Mesenteric fat pad (tissue), 1 donor: ENCODE measurements at places on chromosomes 13 and 19.

DNA sequence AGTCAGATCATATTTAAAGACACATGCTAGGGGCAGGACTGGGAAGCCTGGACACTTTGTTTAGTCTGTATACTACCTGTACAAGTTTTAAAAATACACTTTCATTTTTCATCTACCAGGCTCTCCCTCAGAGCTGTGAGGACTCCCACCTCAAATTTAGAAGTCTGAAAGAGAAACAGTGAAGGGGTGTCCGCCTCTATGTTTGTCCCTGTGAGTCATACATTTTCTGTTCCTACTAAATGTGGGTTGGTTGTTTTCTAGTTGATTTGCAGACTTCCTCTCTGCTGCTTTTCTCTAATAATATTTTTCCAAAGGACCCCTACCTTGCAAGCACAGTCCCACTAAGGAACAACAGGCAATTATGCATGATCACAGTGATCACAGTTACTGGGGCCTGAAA lies 110.5 kb downstream of the ENOX1 start:
- DNase-seq, result no peak

DNA sequence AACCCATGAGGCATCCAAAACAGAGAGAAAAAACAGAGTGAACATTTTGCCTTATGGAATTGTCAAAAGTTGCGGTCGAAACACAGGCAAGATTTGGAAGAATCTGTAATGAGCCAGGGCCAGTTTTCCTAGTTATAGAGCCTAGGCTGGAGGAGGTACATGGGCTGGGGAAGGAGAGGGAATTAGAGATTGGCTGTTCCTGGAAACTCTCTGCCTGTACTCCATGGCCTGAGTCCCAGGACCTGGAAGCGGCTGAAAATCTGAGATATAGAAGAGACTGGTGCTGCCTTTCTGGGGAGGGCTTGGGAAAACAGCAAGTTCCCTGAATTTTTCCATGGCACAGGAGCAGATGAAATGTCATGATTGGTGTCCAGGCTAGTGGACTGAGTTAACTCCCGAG lies 122.8 kb upstream of the KLF12 start:
- DNase-seq, result no peak

- DNase-seq, result no peak
These were observed 17.1 kb downstream of the ARL11 start for GRCh38 chr13:49645451-49645850.

GRCh38 chr13:21402586-21403307 lies 56.4 kb downstream of the ZDHHC20 start:
- no peak for DNase-seq

DNA sequence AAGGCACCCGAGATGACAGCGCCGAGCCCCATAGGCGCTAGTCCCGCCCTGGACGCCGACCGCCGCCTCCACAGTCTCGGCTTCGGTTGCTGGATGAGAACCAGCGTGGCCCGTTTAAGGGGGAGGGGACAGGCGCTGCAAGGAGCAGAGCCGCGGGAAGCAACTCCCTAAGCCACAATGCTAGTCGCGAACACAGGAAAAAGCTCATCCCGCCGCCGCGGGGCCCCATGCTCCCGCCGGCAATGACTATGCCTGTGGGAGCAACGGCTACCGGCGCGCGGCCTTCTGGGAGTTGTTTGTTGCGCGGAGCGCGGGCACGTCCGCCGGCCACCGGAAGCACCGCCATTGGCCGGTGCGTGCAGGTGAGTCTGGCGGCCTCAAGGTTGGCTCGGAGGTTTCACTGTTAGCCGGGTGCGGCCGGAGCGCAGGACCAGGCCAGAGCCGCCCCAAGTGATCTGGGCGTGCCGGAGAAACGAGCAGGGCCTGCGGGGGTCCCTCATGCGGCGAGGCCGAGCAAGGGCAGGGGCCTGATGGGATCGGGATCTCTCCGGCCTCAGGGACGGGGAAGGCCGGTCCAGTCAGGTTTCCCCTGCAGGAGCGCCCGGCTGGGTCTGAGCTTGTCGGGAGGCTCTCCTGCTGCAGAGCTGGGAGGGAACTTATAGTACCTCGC lies at the start of gene ZNF544:
TSS of gene ZNF544 (plus strand) at position 330 of the 670 bp plus-strand sequence. CDS start 15,110 bp downstream, outside the sequence.
- peak; percentile 92 for DNase-seq

GRCh38 chr19:29795461-29796172 lies 16.2 kb upstream of the CCNE1 start:
- DNase-seq, result no peak

GRCh38 chr13:59424661-59425060 lies 739.1 kb downstream of the DIAPH3 start:
- DNase-seq, result no peak

- DNase-seq, result no peak
These were observed 56.3 kb upstream of the DIAPH3 start for GRCh38 chr13:60220072-60220471.

- DNase-seq, result no peak
These were observed 257.7 kb downstream of the SPRY2 start for GRCh38 chr13:80083081-80083852.

DNA sequence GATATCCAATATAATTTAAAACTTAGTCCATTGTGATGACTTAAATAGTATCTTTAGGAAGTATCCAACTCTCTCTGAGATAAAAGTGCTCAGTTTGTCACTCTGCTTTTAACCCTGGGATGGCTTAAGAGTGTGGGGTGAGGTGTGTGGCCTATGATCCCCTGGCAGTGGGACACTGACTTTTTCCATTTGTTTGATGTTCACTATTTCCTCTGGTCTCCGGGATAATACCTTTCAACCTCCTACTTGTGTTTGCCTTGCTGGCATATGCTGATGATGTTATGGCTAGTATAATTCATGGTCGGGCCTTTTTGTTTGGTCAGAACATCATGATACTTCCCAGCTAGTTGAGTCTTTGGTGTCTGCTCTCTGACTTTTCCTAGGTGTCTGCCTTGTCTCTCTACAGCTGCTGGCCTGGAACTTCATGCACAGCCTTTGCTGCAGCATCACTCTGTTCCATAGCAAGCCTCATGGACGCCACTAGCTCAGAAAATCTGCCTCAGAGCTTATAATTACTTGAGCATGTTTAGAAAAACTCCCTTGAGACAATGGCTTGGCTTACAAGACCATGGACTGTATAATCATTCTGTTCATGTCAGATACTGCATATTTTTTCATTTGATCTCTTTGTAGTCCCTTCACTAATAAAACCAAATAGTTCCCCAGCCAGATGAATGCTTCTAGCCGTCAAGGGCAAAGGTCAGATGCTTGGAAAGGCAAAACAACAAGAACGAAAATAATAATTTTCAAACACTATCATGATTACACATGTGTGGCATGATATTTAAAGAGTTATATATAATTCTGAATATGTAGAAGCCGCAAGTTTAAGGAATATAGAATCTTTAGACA lies 75.2 kb downstream of the WDFY2 start:
- DNase-seq, result no peak

GRCh38 chr13:112616586-112617362 lies 28.8 kb upstream of the TUBGCP3 start:
- DNase-seq, result peak; percentile 65

DNA sequence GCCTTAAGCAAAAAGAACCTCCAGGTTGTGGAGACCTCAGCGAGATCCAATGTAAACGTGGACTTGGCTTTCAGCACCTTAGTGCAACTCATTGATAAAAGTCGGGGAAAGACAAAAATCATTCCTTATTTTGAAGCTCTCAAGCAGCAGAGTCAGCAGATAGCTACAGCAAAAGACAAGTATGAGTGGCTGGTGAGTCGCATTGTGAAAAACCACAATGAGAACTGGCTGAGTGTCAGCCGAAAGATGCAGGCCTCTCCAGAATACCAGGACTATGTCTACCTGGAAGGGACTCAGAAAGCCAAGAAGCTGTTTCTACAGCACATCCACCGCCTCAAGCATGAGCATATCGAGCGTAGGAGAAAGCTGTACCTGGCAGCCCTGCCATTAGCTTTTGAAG lies 58.5 kb downstream of the ARHGAP35 start:
- no peak for DNase-seq

DNA sequence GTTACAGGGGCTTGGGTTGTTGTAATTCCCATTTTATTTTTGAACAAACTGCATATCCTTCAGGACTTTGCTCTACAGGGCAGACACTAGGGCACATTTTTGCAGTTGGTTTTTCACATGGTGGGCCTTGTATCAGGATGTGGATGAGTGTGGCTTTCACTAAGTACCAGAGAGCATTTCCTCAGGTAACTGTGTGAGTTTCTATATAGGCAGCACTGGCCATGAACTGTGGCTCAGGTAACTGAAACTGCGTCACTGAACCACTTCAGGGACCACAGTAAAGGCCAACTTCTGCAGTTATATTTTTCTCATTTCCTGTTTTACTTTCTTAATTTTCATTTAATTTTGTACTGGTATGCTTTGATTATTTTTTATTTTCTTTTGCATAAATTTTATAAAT lies 166.5 kb downstream of the ZNF486 start:
- no peak for DNase-seq

GRCh38 chr19:8682931-8683330 lies 15.7 kb downstream of the ACTL9 start:
- no peak for DNase-seq

GRCh38 chr19:17778968-17779929 lies 15.7 kb upstream of the B3GNT3 start:
- no peak for DNase-seq

GRCh38 chr19:40143612-40144011 lies 47.6 kb upstream of the MAP3K10 start:
- DNase-seq, result no peak

DNA sequence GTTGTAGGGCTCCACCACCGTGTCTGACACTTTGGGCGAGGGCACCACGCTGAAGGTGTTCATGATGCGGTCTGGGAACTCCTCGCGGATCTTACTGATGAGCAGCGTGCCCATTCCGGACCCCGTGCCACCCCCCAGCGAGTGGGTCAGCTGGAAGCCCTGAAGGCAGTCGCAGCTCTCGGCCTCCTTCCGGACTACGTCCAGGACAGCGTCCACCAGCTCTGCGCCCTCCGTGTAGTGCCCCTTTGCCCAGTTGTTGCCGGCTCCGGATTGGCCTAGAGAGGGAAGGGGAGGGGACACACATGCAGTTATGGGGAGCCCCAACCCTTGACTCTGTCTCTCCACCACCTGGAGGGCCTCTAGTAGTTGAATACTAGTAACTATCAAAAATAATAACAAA lies 6.2 kb downstream of the TUBB4A start:
- no peak for DNase-seq

DNA sequence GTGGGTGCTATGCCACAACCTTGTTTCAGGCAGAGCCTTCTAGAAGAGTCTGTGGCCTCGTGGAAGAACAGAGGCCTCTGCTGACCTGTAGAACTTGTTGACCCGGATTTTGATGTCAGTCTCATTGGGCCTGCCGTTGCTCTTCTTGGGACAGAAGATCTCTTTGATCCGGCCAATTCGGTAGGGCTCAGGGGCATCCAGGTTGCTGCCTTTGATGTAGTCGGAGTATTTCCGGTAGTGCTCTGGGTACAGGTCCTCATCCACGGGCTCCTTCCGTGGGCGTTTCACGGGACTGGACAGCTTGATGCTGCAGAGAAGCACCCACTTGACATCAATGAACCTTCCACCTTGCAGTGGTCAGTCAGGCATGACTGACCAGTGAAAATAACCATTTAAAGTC lies 24.0 kb upstream of the EIF3G start:
- no peak for DNase-seq

GRCh38 chr19:47445937-47446402 lies 25.7 kb downstream of the SLC8A2 start:
- no peak for DNase-seq

GRCh38 chr19:8206147-8207087 lies 2.8 kb upstream of the CERS4 start:
- no peak for DNase-seq

GRCh38 chr13:100561158-100561499 lies 27.5 kb downstream of the GGACT start:
- DNase-seq, result no peak

DNA sequence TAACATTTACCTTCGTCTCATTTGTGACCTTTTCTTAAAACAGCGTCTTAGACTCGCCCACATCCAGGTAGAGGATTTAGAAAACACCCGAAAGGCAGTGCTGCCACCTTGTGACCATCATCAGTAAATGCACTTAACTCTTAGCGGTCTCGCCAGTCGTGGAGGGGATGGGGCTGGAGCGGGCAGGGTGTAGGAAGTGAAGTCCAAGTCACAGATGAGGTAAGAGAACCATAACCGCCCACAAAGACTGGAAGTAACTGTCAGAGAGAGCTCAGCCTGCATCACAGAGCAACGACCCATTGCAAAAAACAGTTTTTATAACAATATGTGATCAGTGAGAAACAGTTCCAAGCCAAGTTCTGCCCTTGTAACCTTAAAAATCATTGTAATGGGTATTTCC lies 10.7 kb upstream of the CEACAM3 start:
- DNase-seq, result peak; percentile 87

DNA sequence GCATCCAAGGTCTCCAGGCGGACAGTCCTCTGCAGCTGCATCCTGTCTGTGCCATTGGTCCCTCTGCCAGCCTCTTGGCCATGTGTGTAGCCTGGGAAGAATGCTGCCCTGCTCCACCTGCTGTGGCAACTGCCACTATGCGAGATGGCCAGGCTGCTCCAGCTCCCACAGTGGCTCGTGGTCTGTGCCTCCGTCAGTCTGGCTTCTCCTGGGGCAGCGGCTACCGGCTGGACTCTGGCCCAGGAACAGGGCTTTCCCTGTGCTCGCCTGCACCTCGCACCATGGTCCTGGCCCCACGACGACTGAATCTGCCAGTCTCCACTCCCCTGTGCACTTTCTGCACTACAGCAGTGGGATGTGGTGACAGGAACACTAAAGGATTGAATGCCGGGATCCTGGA lies 26.7 kb upstream of the FFAR2 start:
- no peak for DNase-seq

DNA sequence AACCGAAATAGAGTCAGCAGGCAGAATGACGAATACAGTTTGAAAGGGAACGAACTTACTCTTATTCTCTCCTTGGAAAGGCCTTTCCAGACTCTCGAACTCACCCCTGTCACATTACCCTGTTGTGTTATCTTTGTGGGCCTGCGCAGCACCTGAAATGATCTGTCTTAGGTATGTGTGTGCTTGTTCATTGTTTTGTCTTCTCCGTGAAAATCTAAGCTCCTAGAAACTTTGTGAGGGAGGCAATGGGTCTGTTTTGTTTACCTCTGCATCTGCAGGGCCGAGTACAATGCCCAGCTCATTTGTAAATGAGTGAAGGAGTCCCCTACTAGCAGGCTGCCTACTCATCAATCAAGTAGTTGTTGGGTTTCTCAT lies 19.6 kb downstream of the HMGB1 start:
- no peak for DNase-seq

- DNase-seq, result no peak
These were observed 96.2 kb downstream of the COL4A2 start for GRCh38 chr13:110403315-110403714.

GRCh38 chr13:112803422-112803821 lies 113.6 kb downstream of the ATP11A start:
- no peak for DNase-seq

- no peak for DNase-seq
These were observed 10.1 kb downstream of the FOXO1 start for GRCh38 chr13:40656358-40656757.

DNA sequence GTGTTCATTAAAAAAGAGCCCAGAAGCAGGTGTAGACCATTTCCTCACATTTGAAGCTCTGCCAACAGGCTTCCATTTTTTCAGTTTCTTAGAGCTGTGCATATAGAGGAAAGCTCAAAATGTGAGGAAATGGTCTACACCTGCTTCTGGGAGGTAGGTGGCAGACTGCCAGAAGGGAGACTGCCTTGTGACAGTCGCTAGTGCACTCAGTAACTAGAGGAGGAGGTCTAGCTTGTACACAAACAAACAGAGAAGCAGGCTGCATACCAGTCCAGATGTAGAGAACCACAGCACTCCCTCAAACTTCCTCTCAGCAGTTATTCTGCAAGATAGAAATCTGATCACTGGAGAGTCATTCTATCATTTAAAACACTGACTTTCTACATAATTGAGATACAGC lies 800.2 kb downstream of the EFNB2 start:
- DNase-seq, result no peak
